NCI-H2081 (cell line): ENCODE measurements at places on chromosomes 7 and 10.

DNA sequence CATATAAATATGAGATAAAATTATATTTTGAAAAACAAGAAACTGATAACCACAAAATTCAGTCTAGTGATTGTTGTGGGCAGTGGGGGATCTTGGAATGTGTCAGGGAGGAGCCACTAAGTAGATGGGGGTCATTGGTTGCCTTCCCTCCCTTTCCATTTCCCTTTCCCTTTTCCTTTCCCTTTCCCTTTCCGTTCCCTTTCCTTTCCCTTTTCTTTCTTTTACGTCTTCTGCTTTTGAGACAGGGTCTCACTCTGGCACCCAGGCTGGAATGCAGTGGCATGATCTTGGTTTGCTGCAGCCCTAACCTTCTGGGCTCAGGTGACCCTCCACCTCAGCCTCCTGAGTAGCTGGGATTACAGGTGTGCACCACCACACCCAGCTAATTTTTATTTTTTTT, 51.0 kb downstream of the DYNC2I1 start:
- DNase-seq = no peak

DNA sequence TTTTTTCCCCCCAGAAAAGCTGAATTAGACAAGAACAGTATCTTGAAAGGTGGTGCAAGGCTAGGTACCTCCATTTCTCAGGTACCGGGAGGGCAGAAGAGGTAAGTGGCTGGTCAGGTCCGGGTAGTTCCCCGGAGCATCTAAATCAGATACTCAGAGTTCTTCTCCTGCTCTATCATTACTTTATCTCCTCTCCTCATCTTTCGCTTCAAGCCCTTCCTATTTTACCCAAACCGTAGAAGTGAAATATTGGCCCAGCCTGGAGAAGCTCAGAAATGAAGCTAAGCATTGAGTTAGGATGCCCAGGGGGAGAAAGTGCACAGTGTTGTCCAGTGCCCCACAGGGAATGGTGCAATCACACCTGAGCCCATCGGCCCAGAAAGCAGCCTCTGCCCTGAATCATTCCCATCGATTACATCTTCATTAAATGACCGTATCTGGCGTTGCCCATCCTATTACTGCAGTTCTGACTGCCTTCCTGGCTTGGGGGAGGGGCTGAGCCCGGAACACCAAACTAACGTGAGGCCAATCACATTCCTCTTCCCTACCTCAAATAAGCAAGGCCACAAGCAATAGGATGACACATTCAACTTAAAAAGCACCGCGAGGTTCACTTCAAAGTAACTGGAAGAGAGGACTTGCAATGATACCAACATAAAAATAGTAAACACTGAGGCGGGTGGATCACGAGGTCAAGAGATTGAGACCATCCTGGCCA, 116.5 kb downstream of the PRPF18 start:
- no peak for DNase-seq

GRCh38 chr10:128865436-128866195, 601.4 kb upstream of the MGMT start:
- no peak for DNase-seq

- peak; percentile 24 for DNase-seq
These were observed 120.8 kb downstream of the TNS3 start for GRCh38 chr7:47461161-47461560.

DNA sequence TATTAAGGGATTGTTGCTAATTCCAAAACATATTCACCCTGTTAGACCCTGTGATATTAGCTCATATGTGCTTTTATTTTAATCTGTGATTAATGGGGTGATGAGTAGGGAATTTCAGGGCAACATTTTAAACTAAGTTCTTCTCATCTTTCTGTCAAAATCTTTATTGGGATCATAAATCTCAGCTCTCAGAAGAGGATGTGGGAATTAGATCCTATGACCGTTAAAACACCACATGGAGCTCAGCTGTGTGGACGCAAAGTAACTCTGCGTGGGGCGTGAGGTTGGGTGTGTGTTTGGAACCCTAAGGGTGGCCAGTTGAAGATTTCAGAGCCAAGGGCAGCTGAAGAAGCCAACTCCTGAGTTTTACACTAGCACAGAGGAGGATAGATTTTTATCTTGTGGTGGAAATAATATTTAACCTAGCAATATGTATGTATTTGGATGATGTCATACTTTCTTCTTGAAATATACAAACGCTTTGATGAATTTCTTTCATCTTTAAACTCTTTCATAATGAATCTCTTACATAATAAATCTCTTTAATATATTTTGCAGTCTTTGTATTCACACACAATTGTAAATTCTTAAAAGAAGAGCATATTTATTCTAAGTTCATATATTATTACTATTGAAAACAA, 64.4 kb downstream of the EPDR1 start:
- DNase-seq = no peak

DNA sequence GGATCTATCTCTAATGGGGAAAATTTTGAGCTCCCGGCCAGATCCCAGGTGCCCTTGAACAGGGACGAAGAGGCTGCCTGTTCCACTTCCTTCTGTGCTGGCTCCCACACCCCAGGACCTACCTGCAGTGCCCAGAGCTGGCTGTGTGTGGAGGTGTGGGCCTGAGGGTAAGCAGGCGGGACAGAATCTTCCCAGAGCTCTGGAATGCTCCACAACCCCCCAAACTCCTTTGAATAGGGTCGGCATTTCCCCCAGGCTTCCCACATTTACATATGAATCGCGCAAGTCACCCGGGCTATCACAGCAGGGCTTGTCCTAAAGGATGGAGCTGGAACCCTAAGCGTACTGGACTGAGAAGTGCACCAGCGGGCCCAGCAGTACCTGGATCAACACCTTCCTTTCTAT, 95.9 kb downstream of the DNMBP start:
- no peak for DNase-seq
